ENCODE measurements at places on chromosomes 6 and 20.

GRCh38 chr20:57390604-57391438 is at the start of gene RBM38:
RBM38 (plus strand) TSS chr20:57391396; CDS start chr20:57391582, 186 bp downstream.
- no peak for DNase-seq

DNA sequence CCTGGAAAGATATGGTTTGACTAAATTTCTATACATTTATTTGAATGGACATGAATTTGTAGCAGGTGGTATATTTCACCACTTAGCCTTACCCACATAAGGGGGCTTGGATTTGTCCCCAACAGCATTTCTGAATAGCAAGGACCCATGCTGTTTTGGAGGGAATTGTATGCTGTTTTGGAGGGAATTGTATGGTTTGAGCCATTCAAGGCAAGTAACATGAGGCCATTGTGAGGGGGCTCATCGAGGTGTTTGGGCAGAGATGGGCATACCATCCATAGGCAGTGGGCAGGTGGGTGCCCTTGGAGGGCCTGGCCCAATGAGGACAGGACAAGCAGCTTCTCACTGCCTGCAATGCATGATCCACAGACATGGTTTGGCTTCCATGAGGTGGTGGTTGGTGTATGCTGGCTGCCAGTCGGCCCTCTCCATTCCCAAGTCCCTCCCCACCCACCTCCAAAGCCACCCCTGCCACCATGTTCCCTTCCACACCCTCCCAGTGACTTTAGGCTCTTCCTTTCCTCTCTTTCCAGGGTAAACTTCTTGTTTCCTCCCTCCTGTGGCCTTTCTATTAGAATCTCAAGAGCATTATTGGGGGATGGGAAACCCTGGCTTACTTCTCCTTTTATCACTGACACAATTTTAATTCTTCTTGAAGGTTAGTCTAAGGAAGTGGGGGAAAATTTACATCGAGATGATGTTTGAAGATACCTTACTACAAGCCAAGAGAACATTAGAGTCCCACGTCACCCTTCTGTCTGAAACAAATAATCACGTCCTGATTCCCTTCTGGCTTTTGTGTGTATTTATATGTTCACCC is 13.2 kb upstream of the PXDC1 start:
- DNase-seq: no peak

DNA sequence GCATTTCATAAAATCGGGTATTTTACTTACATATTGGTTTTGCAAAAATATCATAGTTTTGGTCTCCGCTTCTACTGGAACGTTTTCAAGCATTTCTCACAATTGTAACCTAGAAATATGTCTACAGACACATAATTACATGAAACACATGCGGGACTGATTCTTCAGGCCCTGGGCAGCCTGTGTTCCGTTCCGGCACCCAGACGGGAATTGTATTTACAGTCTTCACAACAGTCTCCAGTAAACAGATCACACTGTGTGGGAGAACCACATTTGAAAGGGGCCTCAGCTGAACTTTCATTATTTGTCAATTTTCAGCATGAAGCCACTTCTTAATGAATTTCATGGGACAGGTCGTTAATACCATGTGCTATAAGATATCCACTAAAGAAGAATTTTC is 196.9 kb downstream of the DST start:
- DNase-seq: no peak

- DNase-seq: no peak
Observed at GRCh38 chr6:73564578-73565345, 43.9 kb upstream of the EEF1A1 start.

DNA sequence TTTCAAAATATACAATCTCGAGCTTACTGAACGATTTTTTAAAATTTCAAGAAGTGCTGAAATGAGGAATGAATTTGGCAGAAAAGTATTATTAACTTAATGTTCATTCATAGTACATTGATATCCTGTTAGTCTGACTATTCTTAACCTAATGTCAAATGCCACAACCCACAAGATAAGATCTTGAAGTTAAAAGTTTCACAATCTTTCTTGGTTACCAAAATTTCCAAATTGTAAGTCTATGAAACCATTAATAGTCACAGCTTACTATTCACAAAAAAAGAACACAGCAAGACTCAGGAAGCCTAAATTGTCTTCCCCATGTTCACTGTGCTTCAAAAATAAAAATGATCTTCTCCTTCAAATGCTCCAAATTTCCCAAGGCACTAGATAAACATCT is 71.3 kb downstream of the HACE1 start:
- DNase-seq: no peak

DNA sequence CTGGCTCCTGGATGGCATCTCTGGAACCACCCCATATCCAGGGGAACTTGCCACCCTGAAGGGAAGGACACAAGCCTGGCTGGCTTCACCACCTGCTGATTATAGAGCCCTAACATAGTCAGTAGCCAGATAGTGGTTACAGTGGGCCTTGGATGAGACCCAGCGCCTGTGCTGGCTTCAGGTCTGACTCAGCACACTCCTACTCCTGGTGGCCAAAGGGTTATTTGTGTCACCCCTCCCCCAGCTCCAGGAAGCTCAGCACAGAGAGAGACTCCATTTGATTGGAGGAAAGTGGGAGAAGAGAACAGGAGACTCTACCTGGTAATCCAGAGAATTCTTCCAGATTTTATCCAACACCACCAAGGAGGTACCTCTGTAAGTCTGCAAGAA is 12.8 kb downstream of the SNX14 start:
- no peak for DNase-seq

GRCh38 chr6:35258858-35259193 is 709 bp upstream of the ZNF76 start:
- no peak for DNase-seq

DNA sequence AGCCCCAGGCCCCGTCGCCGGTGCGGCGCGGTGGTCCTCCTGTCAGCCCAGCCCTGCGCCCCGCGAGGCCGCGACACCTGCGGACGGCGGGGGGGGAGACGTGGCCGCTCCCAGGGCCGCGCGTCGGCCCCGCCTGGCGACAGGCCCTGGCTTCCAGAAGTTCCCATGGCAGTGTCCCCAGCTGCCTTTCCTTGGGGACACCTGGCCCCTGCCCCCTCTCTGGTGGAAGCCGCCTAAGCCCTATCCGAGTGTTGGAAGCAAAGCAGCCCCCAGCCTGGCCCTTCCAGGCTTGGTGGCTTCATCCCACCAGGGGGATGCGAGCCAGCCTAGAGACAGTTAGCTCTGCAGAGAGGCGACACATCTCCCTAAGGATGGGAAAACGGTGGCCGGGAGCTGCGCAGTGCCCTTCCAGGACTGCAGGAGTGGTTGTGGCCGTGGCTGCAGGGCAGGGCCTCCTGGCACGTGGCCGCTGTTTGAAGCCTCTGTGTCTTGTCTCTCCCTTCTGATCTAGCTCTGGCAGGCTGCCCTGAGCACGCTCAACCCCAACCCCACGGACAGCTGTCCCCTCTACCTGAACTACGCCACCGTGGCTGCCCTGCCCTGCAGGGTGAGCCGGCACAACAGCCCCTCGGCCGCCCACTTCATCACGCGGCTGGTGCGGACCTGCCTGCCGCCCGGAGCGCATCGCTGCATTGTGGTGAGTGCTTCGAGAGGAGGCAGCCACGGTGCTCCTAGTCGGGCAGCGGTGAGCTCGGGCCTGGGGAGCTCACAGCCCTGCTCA is 816 bp downstream of the NPEPL1 start:
- no peak for DNase-seq

DNA sequence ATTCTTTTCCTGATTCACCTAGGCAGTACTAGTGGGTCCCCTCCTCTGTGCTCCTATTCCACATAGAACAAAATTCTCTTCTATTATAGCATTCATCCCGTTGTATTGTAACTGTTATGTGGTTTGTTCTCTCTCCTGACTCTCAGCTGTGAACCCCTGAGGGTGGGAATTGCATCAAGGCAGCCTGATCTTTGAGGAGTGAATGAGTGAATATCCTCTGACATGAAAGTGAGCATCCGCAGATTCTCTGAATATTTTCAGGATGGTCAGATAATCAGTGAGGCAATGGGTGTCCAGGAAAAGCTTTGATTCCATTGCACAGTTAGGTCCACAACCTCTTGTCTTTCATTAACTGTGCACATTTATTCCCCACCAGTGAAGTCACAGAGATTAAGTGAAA is 67.6 kb upstream of the SLC22A23 start:
- DNase-seq: no peak

DNA sequence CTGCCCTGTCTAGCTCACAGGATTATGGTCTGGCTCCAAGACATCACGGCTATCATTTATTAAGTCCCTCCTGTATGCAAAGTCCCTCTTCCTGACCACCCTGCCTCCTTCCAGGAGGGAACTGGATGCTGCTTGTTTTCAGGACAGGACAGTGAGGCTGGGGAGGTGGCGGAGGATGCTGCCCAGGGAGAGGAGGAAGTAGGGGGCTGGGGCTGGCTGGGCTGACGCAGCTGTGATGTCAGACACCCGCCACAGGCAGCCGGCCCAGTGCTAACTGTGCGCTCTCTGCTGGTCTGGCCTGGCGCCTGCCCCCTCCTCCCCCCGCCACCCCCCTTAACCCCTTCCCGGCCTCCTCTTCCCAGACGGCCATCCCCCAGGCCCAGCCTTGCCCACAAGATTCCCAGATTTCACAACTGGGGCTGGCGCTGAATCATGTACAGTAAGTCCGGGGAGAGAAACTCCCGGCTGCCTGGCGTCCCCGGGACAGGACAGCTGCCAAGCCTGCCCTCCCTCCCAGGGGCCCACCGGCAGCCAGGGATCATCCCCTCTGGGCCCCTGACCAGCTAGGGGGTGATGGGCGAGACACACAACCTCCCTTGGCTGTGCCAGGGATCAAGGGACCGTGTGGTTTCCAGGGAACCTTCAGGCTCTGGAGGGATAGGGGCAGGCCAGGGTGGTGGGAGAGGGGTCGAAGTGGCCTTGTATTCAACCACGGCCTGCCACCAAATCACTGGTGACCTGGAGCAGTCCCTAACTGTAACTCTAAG is 118.1 kb downstream of the CEBPB start:
- no peak for DNase-seq

- no peak for DNase-seq
Observed at GRCh38 chr6:54291738-54292137, 16.5 kb upstream of the TINAG start.

DNA sequence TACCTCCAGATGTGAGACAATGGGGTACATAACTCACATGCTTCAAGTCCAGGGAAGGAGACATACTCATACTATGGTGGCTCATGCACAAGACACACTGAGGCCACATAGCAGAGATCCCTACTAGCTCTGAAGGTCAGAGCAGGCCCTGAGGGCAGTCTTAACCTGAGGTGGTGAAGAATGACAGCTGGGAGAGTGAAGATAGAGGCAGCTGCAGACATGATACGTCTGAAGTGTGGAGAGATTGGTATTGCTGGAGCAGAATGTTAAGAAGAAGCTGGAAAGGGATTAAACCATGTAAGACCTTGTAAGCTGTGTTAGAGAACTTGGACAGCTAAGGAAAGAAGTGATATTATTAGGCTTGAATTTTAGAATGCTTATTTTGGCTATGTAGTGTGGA is 32.9 kb downstream of the PGM3 start:
- DNase-seq: no peak

GRCh38 chr20:25193843-25194242 is 1.7 kb upstream of the ENTPD6 start:
- DNase-seq: no peak

- no peak for DNase-seq
Observed at GRCh38 chr6:127185437-127185995, 67.0 kb downstream of the RSPO3 start.

Data from activated CD8-positive, alpha-beta memory T cell treated with anti-CD3 and anti-CD28 coated beads for 1 hour (primary cell).